ENCODE measurements at places on chromosomes 11 and 22.

DNA sequence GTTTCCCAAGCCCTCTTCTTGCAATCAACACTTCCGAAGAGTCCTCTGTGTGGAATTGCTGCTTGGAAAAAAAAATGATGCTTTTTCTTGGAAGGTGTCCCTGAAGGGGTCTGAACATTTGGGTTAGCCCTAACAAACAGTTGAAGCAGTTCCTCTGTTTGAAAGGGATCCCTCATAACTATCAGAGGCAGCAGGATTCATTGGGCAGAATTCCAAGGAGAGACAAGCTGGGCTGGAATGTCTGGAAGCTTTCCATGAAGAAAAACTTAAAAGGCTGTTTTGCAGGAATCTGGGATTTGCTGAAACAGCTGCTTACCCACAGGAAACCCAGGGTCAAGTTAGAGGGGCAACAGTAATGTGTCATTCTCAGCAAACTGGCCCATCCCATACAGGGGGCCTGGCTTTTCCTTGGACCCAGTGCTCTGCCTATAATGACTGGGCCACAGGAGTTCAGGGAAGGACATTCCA is 3.1 kb downstream of the CSNK2A3 start:
- DNase-seq, result no peak

- no peak for DNase-seq
These were observed 12.0 kb upstream of the TTLL12 start for GRCh38 chr22:43198936-43199335.

DNA sequence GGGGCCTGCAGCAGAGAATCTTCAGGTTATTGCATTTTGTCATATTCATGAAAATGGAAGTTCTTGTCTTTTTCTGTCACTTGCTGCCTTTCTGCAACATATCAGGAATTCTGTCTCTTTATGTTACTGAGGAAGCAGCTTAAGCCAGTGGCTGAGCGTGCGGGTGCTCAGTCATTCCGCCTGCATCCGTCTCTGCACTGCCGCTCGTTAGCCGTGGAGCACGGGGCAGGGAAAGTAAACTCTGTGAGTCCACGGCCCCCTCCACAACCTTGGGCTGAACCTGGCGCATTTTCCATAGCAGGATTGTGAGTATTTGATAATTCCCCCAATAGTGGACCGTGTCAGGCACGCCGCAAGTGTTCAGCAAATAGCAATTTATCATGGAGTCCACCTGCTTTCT is 1007.7 kb downstream of the BRD1 start:
- DNase-seq, result no peak

- no peak for DNase-seq
These were observed 34.6 kb upstream of the ANO1 start for GRCh38 chr11:70043482-70043881.

- no peak for DNase-seq
These were observed at the start of gene BDNF for GRCh38 chr11:27700351-27701301. Gene BDNF (minus strand): TSS chr11:27700455. CDS start chr11:27658564, 41,891 bp downstream.

GRCh38 chr11:104526006-104526405 is 362.1 kb upstream of the PDGFD start:
- no peak for DNase-seq

DNA sequence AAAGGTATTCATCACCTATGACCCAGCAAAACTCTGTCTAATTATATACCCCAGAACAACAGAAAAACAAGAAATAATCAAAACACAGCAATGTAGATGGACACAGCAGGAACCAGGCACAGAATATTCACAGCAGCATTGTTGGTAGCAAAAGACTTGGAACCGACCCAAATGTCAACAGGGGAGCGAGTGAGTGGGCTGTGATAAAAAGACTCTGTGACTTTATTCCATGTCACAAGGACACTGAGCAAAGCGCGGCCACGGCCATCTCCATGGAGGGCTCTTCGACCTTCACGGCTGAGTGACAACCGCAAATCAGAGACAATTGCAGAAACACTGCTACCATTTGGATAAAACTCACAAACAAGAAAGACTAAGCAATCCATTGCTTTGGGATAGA is 1373.1 kb downstream of the TBC1D22A start:
- no peak for DNase-seq

DNA sequence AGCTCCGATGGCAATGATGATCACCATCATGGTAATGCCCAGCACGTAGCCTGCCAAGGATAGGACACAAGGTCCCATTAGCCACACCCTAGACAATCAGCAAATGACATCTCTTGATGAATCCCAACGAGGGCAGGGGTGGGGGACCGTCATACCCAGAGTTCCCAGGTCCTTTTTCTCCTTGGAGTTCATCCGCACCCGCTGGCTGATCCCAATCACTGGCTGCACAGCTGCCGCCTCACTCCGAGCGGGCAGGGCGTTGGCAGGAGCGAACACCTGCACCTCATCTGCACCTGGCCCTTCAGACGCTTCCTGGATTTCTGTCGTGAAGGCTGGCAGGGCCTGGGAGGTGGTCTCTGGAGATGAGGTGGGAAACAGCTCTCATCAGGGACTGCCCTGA is 2.9 kb downstream of the PIK3IP1 start:
- no peak for DNase-seq

DNA sequence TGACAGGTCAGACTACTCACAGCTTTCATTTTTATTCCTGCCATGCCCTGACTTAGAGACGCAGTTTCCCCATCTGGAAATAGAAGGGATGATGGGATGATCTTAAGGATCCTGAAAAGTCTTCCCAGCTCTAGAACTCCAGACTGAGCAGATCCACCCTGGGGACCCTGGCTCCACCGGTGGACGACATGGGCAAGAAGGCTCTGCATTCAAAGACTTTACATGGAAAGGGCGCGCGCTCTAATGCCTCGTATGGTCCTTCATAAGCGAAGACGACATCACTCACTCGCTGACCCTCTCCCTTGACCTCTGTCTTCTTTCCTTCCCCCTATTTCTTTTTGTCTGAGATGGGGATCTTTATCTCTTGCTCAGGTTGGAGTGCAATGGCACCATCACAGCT is 24.4 kb upstream of the PHF21B start:
- no peak for DNase-seq

DNA sequence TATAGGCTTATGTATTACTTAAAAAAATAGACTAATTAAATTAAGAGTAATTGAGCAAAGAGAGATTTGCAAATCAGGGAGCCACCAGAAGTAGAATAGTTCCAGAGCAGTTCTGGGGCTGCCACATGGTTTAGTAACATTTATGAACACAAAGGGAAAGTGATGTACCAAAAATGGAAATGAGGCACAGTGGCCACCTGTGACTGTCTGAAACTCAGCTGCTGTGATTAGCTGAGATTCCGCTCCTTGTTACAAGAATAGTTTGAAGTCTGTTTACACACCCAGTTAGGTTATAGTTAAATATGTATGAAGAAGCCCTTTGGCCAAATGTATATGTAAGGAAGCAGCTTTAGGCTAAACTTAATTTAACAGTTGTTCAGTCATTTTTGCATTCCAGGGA is 901.5 kb upstream of the CHORDC1 start:
- DNase-seq, result no peak

- DNase-seq, result no peak
These were observed 5.2 kb upstream of the GATD1 start for GRCh38 chr11:782264-783174.

- DNase-seq, result no peak
These were observed 36.6 kb upstream of the FEZ1 start for GRCh38 chr11:125532668-125533067.

DNA sequence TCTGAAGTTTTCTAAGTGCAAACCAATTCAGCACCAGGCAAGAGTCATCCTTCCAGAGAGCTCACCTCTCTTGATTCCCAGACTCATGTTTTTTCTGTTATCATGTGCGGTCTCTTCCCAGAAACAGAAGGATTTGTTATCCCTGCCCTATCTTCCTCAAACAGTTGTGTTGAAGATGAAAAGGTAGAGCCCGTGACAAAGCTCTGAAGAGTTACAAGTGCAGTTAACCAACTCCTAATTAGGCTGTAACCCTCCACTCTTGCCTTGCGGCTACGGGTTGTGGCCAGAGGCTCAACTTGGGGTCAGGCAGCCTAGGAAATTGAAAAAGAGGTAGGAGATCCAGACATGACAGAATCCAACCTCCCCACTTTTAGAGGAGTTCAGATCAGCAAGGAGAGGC is 76.2 kb upstream of the CADM1 start:
- no peak for DNase-seq

DNA sequence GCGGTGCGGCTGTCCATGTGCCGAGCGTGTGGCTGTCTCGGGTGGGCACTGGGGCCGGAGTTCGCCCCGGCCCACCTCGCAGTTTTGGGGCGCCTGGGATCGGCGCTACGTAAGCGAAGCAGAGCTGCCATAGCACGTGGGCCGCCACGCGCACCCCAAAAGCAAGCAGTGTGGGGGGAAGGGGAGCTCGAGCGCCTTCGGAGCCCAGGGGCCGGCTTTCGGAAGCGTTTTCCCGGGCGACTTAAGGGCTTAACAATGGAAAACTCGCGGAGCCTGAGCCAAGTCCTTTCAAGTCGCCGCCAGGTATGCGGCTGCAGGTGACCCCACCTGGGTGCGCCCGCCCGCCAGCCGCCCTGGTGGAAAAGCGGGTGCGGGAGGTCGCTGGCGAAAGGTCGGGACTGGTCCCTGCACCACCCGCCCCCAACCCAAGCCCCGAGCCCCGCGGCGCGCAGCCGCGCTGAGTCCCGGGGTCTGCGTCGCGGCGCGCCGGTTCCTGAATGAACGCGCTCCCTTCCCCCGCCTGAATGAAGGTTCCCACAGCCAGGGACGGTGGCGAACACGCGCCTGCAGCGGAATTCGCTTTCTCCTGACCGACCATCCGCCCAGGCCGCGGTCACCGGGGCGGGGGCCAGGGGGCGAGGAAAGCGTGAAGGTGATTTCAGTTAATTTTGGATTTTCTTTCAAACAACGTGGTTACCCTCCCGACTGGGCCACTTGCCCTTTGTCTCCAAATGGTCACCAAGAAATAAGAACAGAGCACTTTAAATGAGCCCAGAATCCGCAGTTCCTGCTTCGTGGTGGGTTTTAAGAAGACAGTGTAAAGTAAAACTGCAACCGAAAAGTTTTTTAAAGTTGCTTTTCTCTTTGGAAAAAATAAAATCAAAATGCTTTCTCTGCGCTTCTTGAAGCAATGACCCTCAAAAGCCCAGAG is 2.8 kb upstream of the CCND1 start:
- DNase-seq, result no peak

DNA sequence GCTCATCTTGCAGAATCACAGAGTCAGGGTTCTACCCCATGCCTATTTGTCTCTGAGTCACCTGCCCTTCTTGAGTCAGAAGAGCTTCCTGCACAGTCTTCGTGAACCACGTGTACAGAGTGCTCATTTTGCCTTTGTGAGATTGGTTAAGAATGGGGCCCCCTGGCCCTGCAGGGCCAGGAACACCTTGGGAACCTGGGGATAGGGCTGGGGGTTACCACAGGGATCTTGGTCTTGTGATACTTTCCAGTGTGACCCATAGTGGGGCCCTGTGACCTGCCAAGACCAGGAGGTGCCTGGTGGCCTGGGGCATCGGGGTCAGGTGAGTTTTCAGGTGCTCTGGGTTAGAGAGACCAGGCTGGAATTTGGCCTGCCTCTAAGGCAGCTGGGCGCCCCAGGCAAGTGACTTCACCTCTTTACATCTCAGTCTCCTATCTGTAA is 9.4 kb downstream of the TMPRSS13 start:
- no peak for DNase-seq

DNA sequence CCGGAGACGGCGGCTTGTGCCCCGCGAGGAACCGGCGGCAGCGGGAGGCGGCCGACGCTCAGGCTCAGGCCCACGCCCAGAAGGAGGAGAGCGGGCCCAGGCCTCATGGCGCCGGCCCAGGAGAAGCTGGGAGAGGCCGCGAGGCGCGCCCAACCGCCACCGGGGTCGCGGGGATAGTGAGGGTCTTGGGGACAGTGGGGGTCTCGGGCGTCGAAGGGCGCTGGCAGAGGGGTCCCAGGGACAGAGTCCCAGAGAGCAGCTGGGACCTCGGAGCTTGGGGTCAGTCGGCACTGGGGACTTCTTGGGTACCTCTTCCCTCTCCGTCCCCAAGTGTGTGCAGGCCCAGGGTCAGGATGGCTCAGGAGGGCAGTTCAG is at the start of gene PKDREJ:
Gene PKDREJ (minus strand): TSS at position 128 of the 375 bp plus-strand sequence. CDS start 21 bp downstream, at position 107.
- no peak for DNase-seq

- DNase-seq, result no peak
These were observed 102.3 kb upstream of the ANO1 start for GRCh38 chr11:69975822-69976221.

GRCh38 chr11:19506816-19507486 is 205.7 kb upstream of the NAV2 start:
- no peak for DNase-seq

- no peak for DNase-seq
These were observed 26.3 kb downstream of the NLRP14 start for GRCh38 chr11:7046474-7047175.

GRCh38 chr22:28627791-28628190 is 51.8 kb downstream of the TTC28 start:
- no peak for DNase-seq

- DNase-seq, result no peak
These were observed 22.3 kb downstream of the LRRC74B start for GRCh38 chr22:21067901-21068680.

- no peak for DNase-seq
These were observed 164.5 kb upstream of the POU2AF2 start for GRCh38 chr11:111081021-111081511.

DNA sequence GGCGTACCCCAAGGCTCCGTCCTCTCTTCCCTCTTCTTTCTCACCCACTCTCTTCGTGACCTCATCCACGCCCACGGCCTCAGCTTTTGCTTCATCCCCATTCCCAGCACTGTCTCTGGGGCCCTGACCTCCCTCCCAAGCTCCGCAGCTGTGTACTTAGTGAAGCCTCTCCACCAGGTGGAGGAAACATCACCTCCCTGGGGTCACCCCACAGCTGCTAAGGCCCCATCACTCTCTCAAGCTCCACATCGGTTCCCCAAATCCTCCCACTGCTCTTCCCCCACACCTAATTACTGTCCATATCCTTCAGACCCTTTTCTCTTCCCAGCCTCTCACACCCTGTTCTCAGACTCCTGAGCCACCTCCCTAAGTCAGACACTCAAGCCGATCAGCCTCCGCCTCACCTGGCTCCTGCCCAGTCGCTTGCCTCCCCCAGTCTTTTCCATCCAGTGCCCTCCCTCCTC is 7.9 kb upstream of the SYT7 start:
- no peak for DNase-seq

Measured in central memory CD4-positive, alpha-beta T cell (primary cell).